ENCODE measurements at places on chromosomes 4 and X.

DNA sequence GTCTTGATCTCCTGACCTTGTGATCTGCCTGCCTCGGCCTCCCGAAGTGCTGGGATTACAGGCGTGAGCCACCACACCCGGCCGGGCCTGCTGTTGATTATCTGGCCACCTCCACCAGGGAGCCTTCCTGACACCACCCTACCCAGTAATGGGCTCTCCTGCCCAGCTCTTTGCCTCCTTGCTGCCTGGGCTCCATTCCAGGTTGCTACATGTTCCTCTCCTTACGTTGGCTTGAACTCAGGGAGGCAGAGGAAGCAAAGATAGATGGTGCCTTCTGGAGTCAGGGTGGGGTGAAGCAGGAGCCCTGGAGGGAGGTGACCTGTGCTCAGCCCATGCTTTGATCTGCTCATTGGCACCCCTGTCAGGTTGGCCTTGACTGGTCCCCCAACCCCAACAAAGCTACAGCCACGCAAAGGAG lies 26.3 kb downstream of the FLNA start:
- DNase-seq, result no peak

- no peak for DNase-seq
Measured at GRCh38 chrX:150847088-150847487, 51.4 kb downstream of the CD99L2 start.

DNA sequence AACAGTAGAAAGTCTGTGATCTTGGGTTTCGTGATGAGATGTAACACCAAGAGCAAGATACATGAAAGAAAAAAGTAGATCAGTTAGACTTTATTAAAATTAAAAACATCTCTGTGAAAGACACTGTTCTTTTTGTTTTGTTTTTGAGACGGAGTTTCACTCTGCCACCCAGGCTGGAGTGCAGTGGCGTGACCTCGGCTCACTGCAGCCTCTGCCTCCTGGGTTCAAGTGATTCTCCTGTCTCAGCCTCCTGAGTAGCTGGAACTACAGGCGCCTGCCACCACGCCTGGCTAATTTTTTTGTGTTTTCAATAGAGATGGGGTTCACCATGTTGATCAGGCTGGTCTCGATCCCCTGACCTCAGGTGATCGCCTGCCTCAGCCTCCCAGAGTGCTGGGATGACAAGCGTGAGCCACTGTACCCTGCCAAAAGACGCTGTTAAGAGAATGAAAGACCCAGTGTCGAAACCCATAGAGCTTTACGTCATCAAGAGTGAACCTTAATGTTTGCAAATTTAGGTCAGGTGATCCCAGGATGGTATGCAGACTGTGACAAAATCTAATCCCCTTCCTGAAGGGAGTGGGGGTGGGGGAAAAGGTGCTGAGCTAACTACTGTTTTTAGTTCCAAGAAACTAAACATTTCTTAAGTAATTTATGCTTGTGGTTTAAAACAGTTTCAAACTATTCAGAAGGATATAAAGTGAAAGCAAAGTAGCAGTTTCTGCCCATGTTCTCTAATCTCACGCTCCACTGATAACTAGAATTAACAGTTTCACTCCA lies 8.0 kb downstream of the OFD1 start:
- DNase-seq, result no peak

DNA sequence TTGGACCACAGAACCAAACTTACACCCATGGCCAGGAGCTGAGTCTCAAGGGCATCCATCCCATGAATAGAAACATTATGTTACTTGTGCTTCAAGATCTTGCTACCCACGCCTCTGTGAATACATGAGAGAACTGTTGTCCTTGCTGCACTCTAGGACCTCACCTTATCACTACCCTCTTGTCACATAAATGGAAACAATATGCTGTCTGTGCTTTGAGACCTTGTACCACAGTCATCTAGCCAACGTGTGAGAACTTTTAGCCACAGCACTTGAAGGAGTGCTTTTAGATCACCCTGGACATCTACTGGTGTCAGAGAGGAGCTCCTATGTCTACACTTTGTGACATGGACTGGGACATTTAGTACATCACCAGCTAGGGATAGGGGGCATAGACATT lies 30.7 kb upstream of the HUWE1 start:
- no peak for DNase-seq

GRCh38 chr4:3498901-3499510 lies 33.2 kb downstream of the LRPAP1 start:
- no peak for DNase-seq

DNA sequence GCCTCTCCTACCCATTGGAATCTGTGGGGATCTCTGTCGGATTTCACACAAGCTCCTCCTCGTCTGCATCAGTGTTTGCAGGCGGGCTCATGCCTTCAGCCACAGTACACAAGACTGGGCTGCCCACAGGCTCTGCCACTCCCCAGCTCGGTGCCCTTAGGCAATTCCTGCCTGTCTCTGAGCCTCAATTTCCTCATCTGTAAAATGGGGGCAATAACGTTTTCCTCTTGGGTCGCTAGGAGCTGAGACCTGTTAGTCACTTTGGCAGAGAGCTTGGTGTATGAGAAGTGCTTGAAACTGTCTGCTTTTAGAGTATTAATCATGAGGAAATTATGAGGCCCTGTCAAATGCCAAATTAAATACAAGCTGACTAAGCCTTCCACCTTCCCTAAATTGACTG lies 27.6 kb upstream of the MSX1 start:
- no peak for DNase-seq

All from stimulated activated CD4-positive, alpha-beta T cell treated with anti-CD3 and anti-CD28 coated beads, TNF-alpha, amount 100 ng/mL, for 4 hours (primary cell).